Subcutaneous adipose tissue (tissue), 4 donors: ENCODE measurements at places on chromosomes 1 and 21. TPM values are rescaled to one million over a fixed set of nuclear protein-coding genes. Genes with fewer than 3 reads are reported as not detected.

The L1TD1 gene
- total RNA-seq, result not detected

The RIPPLY3 gene
- total RNA-seq, result not detected

The S100PBP gene
- 21.2 TPM for total RNA-seq

The SPRR3 gene
- not detected for total RNA-seq

The MAN1C1 gene
- 11.0 TPM for total RNA-seq

The VWA1 gene
- 14.3 TPM for total RNA-seq

The COL24A1 gene
- total RNA-seq, result 1.2 TPM
